ENCODE measurements at places on chromosomes 5 and 9.

DNA sequence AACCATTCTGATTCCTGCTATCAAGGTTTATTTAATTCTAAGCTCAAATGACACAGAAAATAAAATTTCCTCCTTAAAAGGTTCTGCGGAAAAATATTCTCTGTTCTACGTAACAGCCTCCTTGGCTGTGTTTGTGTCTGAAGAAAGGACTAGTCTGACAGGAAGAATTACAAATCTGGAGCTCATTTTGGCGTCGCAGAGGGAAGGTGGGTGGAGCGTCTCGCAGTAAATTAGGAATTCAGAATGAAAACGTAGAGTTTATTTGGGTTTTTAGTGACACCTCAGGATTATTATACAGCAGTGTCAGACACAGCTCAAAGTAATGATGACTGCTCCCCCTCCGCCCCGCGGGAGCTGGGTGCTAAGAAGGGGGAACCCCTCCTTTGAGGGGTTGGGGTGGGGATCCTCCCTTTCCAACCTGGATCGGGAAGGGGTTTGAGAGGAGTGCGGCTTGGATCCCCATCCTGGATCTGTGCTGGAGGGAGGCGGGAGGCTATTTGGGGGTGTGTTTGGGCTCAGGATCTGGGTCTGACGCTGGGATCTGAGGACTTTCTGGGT, 933 bp upstream of the TGFBR1 start:
- DNase-seq = no peak

DNA sequence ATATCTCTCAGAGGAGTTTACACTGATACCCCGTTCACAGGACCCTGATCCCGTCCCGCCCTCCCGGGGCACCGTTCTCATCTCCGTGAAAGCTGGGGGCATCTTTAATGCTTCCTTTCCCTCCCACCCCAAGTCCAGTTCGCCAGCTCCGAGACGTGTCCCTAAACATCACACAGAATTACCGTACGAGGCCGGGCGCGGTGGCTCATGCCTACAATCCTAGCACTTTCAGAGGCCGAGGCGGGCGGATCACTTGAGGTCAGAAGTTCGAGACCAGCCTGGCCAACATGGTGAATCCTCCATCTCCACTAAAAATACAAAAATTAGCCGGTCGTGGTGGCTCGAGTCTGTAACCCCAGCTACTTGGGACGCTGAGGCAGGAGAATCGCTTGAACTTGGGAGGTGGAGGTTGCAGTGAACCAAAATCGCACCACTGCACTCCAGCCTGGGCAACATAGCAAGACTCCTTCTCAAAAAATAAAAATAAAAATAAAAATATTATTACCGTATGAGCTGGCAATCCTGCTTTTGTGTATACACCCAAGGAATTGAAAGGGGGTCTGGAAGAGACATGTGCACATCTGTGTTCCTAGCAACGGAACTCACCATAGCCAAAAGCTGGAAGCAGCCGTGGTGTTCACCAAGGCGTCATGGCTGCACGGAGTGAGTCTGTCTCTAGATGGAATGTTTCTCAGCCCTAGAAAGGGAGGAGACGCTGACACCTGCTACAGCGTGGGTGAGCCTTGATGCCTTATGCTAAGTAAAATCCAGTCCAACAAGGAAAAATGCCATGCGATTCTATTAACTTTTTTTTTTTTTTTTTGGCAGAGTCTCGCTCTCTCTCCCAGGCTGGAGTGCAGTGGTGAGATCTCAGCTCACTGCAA, 1.2 kb upstream of the ABO start:
- DNase-seq = no peak

GRCh38 chr9:100595391-100596199, 17.7 kb downstream of the CAVIN4 start:
- no peak for DNase-seq

GRCh38 chr9:112751056-112751795, 666 bp downstream of the SNX30 start:
- no peak for DNase-seq

DNA sequence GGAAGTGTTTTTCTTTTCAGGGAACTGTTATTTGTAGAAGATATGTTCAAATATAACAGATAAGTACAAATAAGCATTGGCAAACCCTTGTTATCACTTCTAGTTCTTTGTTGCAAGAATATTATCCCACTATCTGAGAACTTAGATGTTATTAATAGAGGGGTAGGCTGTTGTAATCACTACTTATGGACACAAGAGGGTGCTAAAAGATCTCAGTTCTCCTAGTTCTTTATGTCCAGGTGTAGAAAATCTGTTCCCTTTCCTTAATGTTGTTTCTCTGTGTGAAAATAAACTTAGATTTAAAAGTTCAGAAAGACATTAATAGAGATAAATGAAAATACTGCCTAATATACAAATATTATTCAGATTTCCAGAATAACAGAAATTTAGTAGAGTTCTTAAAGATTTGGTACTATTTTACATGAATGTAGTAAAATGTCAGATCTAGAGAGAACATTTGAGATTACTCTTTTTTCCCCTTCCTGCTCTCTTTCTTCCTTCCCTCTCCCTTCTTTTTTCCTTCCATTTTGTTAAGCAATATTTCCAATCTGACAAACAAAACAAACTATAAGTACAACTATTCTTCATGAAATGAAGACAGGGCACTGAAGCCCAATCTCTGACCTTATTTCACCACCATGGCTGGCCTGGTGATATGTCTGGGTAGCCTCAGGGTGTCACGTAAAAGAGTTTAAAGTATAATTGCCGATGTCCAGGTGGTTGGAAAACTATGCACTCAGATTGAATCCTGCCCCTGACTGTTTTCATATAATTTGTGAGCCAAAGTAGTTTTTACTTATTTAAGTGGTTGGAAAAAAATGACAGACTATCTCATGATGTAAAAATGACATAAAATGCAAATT, 43.6 kb upstream of the C5orf46 start:
- DNase-seq = no peak

- DNase-seq = no peak
Observed at GRCh38 chr5:60453186-60453976, 246.6 kb downstream of the DEPDC1B start.

DNA sequence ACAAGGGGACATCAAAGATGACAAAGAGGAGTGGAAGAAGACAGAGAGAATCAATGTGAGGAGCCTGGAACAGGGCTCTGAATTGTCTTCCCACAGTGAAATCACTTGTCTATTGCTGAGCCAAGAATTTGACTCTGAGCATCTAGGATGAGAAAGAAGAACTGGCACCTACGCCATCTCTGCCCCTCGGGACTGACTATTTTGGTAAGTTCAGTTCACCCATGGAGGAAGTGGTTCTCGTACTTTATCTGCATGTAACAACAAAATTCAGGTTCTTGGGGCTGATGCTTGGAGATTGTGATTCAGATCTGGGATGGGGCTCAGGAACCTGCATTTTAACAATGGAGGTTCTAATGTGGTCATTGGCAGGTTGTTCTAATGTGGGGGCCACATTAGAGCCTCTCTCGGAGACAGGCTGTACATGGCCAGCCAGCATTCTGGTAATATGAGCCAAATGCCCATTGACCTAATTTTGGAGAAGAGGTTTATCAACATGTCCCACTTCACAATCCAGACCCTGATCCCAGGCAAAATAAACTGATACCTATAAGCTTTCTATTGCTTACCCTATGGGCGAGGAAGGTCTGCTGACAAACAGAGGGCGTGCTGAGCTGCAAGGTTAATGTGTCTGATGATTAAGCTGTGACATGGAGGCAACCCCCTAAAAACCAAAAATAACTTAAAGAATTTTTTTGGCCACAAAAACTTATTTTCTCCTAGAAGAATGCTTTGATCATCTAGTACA, 2.7 kb upstream of the IL12B start:
- no peak for DNase-seq

- no peak for DNase-seq
Observed at GRCh38 chr5:56158331-56158960, 74.7 kb downstream of the ANKRD55 start.

DNA sequence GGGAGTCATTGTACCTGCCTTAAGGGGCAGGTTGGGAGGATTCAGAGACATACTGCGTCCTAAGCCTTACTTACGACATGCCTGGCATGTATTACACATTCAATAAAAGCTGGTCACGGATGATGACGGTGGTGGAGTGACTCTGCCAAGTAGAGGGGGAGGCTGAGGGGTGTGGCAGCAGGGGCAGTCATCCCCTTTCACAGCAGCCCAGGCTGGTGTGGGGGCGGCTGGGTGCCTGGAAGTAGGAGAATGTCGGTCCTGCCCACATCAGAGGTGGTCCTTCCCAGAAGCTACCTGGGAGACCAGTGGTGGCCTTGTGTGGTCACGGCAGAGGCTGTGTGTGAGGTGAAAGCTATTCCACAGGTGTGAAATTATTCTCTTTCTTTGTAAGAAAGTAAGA, 8.9 kb downstream of the ZBTB34 start:
- no peak for DNase-seq

- DNase-seq = no peak
Observed at GRCh38 chr9:2198956-2199635, 183.9 kb downstream of the SMARCA2 start.

DNA sequence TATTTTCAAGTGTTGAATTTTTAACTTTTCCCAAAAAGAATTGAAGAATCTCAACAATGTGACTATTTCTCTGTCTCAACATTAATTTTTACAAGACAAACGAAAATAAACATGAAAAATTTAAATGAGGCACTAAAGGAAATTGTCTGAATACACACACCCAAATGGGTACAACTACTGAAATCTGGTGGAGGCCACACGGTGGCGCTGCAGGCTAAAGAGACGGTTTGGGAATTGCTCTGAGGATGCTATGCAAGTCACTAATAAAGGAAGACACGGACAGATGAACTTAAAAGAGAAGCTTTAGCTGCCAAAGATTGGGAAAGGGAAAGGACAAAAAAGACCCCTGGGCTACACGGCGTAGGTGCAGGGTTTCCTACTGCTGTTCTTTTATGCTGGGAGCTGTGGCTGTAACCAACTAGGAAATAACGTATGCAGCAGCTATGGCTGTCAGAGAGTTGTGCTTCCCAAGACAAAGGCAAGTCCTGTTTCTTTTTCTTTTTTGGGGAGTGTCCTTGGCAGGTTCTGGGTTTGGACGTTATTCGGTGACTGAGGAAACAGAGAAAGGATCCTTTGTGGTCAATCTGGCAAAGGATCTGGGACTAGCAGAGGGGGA, at the start of gene PCDHB10:
PCDHB10 (plus strand) TSS at position 244 of the 616 bp plus-strand sequence; CDS start at position 444, 200 bp downstream.
- no peak for DNase-seq

- no peak for DNase-seq
Observed at GRCh38 chr5:126469536-126470316, 46.5 kb downstream of the GRAMD2B start.

GRCh38 chr9:106334081-106334480, 528.9 kb upstream of the ZNF462 start:
- DNase-seq = no peak

DNA sequence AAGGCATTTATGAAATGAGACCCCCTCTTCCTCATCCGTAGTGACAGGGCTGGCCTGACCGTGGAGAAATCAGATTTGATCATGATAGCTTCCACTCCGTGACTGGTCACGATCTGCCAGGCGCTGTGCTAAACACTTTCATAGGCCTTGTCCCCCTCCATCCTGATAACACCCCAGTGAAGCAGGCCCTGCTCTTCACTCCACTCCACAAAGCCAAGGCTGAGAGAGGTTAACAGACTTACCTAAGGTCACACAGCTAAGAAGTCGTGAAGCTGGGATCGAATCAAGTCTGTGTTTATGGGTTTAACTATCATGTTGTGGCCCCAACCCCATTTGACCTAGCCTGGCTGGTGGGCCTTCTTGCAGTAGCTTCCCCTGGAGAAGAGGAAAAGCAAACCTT, 53.3 kb upstream of the IL17B start:
- no peak for DNase-seq

GRCh38 chr5:170748951-170749471, 34.5 kb upstream of the GABRP start:
- no peak for DNase-seq

GRCh38 chr5:5332287-5332686, 90.2 kb upstream of the ICE1 start:
- DNase-seq = no peak

- no peak for DNase-seq
Observed at GRCh38 chr5:94223235-94223634, 395.2 kb downstream of the KIAA0825 start.

GRCh38 chr5:7888901-7889300, 20.0 kb downstream of the MTRR start:
- DNase-seq = no peak

- DNase-seq = no peak
Observed at GRCh38 chr5:59222687-59223511, 640.0 kb downstream of the RAB3C start.

DNA sequence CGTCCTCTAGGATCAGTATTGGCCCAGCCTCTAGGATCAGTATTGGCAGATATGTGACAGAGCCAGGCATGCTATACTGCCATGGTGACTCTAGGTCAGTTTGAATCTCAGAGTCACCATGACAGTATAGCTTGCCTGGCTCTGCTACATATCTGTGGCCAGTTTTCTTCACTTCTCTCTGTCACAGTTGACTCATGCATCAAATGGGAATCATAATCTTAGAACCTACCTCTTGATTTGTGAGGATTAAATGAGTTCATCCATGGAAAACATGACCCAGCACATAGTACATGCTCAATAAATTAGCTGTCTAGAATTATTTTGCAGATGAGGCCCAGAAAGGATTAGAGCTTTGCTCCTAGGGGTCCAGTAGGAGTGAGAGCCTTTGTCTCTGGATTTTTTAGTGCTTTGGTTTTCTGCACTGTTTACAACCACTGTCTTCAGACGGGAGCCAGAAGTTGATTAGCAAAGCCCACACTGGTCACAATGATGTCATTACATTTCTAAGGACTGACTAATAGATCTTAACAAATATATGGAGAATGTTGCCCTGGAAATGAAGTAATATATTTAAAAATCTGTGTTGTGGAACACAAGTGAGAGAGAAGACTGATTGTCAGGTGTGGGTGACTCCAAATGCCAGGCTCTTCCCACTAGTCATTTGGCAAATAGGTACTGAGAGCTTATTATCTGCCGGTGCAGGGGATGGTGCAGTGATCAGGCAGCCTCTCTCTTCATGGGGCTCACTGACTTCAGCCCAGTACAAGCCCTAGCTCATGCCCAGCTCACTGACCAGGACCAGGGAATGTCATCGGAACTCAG, 76.0 kb downstream of the COL15A1 start:
- no peak for DNase-seq

- no peak for DNase-seq
Observed at GRCh38 chr5:178762391-178762790, 31.9 kb upstream of the ZNF354A start.

- DNase-seq = no peak
Observed at GRCh38 chr5:159034083-159034824, 65.5 kb downstream of the EBF1 start.

DNA sequence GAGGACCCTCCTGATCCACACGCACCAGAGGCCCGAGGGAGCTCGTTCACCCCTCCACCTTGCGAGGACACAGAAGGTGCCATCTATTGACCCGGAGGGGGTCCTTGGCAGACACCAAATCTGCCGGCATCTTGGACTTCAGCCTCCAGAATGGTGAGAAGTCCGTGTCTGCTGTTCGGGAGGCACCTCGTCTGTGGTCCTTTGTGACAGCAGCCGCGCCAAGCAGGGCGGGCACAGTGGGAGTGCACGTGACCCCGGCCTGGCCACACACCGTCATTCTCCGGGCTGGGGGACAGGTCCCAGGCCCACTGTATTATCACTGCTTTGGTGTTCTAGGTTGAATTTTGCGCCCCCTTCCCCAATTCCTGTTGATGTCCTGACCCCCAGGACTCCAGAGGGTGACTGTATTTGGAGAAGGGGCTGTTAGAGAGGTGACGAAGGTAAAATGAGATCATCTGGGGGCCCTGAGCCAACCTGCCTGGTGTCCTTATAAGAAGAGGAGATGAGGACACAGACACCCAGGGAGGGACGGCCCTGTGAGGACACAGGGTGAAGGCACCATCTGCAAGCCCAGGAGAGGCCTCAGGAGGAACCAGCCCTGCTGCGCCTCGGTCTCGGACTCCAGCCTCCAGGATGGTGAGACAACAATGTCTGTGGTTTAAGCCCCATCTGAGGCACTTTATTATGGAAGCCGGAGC, 15.7 kb downstream of the LPCAT1 start:
- no peak for DNase-seq

- no peak for DNase-seq
Observed at GRCh38 chr5:158590746-158591300, 508.9 kb downstream of the EBF1 start.

All from CD8-positive, alpha-beta T cell (primary cell).